A673 (cell line): ENCODE measurements at places on chromosomes 2 and 18. TPM values are rescaled to one million over a fixed set of nuclear protein-coding genes. Genes with fewer than 3 reads are reported as not detected.

Gene IL1RL2
- total RNA-seq: not detected in 2 replicates

Gene NXPH2
- total RNA-seq: 4.8 and 5.4 TPM in 2 replicates

Gene MARCHF4
- total RNA-seq: 2.4 and 6.1 TPM in 2 replicates

- H3K4me1 ChIP-seq: no peaks in the 10 kb centered on the region
- H3K36me3 ChIP-seq: no peaks in the 10 kb centered on the region
- H3K27me3 ChIP-seq: peaks cover 26% of the 10 kb centered on the region
- H3K27ac ChIP-seq: no peak overlapping the region
Measured at GRCh38 chr2:238821391-238821790, 26.5 kb upstream of the TWIST2 start.

DNA sequence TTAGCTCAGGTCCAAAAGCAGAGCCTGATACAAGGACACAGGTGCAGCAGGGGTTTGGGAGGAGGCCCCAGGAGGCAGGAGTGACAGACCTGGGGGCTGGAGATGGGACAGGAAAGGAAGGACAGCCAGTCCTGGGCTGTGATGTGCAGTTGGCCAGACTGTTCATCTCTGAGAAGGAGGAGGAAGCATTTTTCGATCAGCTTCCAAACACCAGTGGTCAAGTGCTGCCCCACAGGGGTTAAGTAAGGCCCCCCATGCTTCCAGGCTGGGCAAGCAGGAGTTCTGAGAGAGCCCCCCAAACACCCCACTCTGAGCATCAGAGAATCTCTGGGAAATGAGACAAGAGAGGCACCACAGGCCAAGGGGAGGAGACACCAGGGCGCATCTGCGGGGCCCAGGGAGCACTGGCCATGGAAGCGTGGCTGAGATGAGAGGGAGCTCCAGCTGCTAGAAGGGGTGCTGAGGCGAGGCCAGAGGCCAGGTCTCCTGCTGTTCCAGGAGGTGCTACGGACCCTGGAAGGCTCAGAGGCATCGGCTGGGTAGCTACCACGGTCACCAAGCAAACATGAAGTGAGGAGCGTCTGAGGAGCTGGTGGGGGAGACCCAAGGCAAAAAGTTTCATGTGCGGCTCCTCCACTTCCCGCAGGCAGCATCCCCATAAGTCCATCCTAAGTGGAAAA is 5.6 kb upstream of the HDAC4 start:
- no peak overlapping the region for H3K4me3 ChIP-seq
- no peak overlapping the region for H3K27ac ChIP-seq
- H3K36me3 ChIP-seq: no peaks in the 10 kb centered on the region
- peaks cover 6% of the 10 kb centered on the region for H3K4me1 ChIP-seq
- H3K27me3 ChIP-seq: no peaks in the 10 kb centered on the region

DNA sequence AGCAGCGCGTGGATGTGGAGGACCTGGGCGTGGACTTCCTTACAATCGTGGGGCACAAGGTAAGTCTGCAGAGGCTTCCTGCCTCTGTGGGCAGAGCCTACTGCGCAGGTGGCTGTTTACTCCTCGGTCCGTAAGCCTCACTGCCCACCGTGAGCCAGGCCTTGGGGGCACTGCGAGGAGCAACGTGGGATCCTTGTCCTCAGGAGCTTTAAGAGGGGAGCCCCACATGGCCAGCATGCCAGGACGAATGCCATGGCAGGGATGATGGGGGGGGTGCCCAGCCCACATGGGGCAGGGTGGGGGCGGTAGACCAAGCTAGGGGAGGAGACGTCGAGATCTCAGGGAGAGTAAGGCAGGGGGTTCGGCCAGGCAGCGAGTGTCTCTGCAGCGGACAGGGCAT is 18.0 kb upstream of the ESPNL start:
- no peak for DNase-seq
- H3K27me3 ChIP-seq: no peaks in the 10 kb centered on the region
- H3K27ac ChIP-seq: no peak overlapping the region
- H3K36me3 ChIP-seq: peaks cover 54% of the 10 kb centered on the region
- no peak overlapping the region for H3K4me3 ChIP-seq
